ENCODE measurements at places on chromosomes 11 and 22.

- DNase-seq, result no peak
Observed at GRCh38 chr11:128737704-128738103, 43.8 kb downstream of the FLI1 start.

DNA sequence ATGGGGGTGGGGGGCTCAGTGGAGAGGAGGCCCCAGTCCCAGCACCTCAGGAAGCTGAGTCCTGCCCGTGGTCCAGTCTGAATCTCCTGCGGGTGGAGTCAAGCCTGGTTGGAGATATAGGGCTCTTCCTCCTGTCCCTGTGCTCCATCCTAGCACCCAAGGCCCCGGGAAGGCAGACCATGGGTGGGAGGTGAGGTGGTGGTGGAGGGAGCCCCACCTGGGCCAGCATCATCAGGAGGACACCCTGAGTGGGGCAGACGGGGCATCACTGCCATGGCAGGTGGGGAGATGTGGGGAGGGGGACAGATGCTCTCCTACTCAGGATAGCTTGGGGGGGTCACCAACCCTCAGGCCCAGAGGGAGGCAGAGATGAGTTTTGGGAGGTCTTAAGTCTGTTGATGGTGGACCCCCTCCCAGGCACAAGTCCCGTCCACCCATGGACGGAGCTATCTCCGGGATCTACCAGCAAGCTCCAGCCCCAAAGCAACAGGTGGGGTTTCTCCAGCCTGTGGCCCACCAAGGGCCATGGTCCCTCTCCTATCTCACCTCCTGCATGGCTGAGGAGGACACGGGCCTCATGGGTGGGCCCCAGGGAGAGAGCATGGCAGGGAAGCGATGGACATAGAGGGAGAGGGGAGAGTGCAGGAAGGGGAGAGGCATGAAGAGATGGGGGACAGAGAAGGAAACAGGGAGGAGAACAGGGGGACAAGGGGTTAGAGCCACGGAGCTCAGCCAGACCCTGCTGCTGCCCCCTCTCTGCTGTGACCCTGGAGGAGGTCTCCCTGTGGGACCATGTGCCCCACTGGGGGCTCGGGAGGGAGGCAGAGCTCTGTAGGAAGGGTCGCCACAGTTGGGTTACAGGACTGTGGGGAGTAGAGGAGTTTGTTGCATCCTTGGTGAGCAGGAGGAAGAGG, 1.3 kb downstream of the MRGPRE start:
- DNase-seq, result no peak

DNA sequence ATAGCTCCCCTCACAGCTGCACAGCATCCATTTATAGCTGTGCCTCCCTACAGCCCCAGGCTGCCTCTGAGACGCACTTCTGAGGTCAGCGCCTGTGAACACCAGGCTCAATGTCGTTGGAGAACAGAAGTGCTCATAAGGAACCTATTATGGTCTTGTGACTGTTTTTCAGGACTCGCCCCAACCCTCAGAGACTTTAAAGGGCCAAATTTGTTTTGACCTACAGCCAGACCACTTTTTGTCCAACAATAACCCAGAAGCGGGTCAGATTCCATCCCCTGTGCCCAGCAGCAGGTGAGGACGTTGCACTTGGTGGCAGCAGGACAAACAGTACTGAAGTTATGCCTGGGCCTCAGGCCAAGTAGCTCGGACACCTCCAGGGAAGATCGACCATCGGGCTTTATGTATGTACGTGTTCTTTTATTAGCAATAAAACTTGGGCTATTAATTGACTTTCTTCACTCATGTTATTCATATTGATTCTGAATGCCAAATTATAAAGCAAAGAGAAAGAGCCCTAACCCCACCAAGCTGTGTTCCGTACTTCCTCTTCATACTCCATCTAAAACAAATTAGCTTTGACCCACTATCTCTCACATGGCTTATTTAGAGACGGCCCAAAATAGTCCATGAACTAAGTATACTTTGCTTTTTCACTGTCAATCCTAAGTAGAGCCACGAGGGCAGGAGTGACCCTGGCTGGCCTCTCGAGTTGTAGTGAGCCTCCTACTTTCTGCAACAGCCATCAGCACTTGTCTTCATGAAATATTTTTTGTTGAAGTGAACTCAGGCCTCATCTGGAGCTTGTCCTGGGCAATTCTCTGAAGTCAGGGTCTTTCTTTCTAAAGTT, 92.3 kb upstream of the PAX6 start:
- no peak for DNase-seq

DNA sequence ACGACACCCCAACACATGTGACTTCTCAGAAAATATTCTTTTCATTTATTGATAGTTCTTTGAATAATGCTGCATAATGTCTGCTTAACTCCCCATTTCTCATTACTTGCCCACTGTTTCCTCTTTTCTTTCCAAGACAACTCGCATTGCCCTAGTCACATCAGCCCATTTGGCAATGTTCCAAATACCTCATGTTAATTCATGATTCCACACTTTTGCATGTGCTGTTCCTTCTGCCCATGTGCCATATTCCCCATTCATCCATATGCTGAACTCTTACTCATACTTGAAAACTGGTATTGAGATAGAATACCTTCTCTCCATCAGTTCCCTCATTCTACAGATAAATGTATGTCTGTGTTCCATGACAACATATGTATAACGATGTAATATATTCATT, 993.7 kb downstream of the OPCML start:
- no peak for DNase-seq

- no peak for DNase-seq
Observed at GRCh38 chr22:38108561-38109319, 1.7 kb downstream of the BAIAP2L2 start.

Data from GM20000 (cell line).